CD4-positive, alpha-beta T cell treated with Interleukin-4 for 4 hours (primary cell): ENCODE measurements at places on chromosomes 7 and 10.

DNA sequence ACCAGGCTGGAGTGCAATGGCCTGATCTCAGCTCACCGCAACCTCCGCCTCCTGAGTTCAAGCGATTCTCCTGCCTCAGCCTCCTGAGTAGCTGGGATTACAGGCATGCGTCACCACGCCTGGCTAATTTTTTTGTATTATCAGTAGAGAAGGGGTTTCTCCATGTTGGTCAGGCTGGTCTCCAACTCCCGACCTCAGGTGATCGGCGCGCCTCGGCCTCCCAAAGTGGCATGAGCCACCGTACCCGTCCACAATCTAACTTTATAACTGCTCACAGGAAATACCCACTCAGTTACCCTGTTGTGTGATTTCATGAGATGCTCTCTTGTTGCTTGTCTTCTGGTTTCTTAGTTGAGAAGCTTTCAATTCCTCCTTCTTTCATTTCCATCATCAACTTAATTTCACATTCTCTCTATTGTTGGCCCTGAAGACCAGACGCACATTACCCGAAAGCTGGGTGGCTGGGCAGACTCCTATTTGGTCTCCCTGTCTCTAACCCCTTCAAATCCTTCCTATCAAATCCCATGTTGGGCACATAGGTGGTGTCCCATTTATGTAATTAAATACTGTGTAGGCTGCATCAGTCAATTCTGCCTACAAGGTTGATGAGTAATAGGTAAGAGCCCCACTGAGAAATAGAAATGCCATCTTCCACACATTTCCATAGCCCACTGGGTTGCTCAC is 1.1 kb upstream of the GSTO2 start:
- DNase-seq = no peak

DNA sequence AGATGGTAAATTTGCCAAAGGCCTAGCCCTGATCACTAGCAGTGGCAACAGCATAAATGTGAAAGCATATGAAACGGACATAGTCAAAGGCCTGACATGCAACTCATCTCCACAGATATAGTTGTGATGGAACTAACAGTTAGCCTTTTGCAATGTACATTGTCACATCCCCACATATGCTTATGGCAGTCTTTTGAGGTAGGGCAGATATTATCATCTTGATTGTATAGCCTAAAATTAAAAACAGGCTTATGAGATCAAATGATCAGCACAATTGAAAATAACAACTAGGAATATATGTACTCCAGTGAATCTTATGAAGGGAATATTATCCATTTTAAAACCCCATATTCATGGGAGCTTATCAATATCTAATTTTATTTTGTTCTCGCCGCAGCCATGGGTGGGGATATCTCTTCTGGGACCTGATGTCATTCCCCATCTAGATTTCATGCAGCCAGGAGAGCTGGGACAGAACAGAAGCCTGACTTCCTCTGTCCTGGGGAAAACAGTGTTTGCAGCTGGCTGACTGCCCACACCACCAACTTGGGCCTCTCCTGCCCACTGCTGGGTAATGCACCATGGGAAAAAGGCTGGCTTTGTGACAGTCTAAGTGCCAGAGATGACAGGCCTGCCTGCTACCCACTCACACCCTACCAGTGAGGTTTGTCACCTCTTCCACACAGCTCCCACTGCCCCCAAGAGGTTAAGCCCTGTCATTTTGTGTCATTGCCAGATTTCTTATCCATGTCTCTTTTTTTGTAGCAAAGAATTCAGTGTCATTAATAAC is 180.2 kb upstream of the FZD1 start:
- no peak for DNase-seq

DNA sequence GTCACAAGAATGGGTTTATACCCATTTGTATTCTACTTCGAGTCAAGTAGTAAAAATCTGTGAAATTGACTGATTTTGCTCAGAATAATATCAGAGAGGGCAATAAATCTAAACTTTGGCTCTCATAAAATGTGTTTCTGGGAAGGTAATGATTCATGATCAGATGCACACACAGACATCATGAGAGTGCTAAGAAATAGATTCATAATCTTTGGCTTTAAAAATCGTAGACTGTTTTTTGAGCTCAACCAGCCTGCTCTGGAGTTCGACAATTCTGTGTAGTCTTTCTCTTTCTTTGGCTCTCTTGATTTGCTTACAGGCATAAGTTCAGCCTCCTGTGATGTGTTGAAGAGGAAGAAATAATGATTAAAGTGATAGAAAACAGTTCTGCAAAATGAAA is 494.7 kb downstream of the SDK1 start:
- DNase-seq = no peak

DNA sequence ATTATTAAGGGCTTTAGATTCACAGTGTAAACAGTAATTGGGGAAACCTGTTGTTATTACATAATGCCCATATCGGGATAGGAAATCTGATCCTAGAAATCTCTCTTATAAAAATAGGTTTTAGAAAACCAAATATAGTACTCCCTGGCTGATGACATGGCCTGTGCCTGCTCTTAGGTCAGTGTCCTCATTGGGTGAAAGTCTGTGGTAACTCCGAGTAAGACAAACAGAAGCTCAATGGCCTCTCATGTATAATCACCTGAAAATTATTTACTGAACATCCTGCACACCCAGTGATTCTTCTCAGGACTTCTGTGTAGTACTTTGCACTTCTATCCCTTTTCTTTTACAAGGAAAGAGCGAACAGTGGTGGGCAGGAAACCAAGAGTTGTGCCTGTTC is 37.8 kb downstream of the SEM1 start:
- DNase-seq = no peak

GRCh38 chr10:98269435-98269912 is 1.5 kb upstream of the LOXL4 start:
- no peak for DNase-seq

GRCh38 chr10:29630205-29631048 is 4.3 kb downstream of the SVIL start:
- no peak for DNase-seq

DNA sequence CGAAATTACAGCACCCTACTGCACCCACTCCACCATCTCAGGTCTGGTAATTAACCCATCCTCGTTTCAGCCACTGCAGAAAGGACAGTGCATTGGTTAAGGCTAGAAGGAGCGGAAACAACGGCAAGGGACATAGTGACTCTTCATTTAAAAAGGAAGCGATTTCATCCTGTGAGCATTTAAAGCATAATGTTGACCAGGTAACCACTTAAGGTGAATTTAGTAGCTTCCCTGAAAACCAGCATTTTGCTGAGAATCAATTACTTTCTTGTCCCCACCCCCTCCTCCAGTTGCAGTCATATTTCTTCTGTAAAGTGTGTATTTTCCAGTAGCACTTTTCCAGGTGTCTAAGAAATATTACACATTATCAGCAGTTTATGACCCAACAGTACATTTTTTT is 821 bp upstream of the JAZF1 start:
- DNase-seq = no peak

DNA sequence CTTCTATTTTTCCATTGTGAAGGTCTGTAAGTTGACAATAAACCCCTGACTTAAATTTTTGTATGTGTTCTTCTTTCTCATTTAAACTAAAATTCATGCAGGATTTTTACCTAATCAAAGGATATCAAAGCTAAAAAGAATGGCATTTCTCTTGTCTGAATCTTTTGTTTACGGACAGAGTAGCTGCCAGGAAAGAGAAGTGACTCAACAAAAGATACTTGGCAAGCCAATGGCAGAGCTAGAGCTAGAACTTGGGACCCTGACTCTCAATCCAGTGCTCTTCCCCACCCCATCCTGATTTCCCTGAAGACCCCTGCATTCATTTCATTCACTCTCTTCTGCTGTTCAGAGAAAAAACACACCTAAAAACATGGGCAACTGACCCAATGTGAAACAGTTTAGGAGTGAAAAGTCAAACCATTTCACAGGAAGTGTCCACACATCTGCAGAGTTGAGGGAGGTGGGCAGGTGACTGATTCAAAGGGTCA is 40.2 kb upstream of the PDLIM1 start:
- DNase-seq = no peak

DNA sequence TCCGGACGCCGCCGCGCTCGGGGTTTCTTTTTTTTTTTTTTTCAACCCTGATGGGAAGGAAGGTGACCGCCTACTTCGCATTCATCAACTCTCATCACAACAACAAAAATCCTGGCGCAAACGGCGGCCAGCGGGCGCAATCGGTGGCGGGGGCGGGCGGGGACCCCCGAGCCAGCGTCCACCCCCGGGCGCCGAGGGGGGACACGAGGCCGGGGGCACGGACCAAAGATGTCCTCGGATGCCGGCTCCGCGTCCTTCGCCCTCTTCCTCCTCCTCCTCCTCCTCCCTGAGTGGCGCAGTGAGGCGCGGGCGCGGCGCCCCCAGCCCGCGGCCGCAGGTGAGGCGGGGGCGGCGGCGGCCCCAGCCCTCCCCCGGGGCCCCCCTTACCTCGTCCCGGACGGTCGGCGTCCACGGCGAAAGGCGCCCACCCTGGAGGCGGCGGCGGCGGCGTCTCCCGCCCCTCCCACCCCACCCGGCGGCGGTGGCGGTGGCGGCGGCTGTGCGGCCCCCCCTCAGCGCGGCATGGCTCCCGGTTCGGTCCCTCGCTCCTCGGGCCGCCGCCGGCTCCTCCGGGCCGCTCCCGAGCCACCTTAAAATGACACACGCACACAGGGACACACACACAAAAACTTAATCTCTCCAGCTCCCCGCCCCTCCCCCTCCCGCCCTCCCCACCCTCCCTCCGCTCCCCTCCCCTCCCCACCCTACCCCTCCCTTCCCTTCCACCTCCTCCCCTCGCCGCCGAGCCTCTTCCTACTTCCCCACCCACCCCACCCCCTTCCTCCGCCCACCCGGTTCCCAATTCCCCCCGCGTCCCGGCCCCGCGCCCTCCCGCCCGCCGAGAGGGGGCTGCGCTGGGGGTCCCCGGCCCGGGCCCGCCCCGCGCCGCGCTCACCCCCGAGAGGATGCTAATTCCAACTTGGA is at the start of gene CTBP2:
Gene CTBP2, minus strand, starts transcription at position 632 of the 924 bp plus-strand sequence.
- no peak for DNase-seq

- DNase-seq = peak; percentile 33
Measured at GRCh38 chr7:26853788-26854393, 10.5 kb downstream of the SKAP2 start.

GRCh38 chr7:101410743-101411507 is 48.2 kb downstream of the COL26A1 start:
- DNase-seq = peak; percentile 15

DNA sequence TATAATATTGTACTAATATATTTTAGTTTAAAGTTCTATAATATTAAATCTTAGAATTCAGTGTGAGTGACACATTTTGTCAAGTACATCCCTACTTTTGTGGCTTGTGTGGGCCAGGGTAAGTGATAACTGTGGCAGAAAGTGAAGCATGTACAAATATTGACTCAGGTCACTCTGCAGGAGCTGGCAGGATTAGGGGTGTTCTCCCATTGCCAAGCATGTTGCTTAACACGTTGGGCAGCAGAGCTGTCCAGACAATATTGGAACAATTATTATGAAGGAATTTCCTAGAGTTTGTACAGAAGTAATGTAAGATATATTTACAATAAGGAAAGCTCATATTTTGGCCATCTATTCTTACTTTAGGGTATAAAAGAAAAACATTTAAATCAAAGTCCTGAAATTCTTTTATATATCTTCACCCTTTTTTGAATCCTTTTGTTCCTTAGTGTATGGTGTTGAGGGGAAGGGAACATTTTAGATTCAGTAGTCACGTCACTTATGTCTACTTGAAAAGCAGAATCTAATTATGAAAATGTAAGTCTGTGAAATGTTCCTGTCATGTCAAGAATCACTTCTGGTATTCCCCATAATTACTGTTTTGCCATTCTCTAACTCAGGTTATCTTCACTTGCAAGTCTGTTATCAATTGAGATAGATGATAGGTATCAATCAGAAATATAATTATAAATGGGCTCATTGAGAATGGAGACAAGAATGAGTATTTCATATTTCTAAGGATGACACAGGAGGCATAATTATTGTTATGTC is 4.0 kb downstream of the HDAC9 start:
- no peak for DNase-seq

GRCh38 chr10:125479059-125479458 is 203.9 kb downstream of the TEX36 start:
- no peak for DNase-seq
